ENCODE measurements at places on chromosomes 5 and 9.

DNA sequence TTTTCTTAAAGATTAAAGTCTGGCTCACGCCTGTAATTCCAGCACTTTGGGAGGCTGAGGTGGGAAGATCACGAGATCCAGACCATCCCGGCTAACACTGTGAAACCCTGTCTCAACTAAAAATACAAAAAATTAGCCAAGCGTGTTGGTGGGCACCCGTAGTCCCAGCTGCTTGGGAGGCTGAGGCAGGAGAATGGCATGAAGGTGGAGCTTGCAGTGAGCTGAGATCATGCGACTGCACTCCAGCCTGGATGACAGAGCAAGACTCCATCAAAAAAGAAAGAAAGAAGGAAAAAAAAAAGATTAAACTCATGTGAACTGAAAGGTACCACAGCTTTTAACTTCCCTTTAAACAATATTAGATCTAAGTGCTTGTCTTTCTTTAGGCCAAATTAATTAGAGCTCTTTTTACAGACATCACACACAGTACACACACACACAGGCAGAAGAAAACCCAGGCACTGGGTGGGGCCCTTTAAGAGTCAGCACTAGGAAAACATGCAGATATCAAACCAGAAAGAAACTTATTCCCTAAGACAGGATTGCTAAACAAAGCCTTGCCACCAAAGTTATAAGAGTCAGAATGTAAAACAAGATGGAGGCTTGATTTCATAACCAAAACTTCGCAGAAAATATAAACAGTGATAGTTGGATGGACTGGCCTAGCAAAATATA, 29.3 kb upstream of the UHRF2 start:
- peak; percentile 23 for DNase-seq

GRCh38 chr5:2732004-2732403, 19.5 kb downstream of the IRX2 start:
- DNase-seq = no peak

- DNase-seq = no peak
Measured at GRCh38 chr9:35537913-35538312, 48.0 kb downstream of the RUSC2 start.

DNA sequence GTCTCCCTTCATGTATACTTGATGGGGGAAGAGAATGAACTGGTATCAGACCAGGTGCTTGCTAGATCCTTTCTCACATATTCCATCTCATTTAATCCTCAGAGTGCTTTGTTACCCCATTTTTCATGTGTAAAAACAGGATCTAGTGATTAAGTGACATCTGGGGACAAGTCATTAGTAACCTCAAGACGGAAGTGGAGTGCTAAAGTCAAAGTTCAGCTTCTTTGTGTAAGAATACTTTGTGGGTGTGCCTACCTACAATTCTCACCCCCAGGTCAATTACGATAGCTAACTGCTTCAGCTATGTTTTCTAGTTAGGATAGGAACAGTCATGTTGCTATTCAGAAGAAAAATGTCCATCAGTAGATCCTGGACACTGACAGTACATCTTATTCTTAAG, 3.1 kb upstream of the FAM120AOS start:
- DNase-seq = no peak

Data from skeletal muscle cell (primary cell).